ENCODE measurements at places on chromosomes 4 and X. TPM values are rescaled to one million over a fixed set of nuclear protein-coding genes. Genes with fewer than 3 reads are reported as not detected.
A peak's percentile ranks its signal among the peaks of the same experiment; 100 is the strongest.

The CRMP1 gene
- 278 TPM for total RNA-seq

DNA sequence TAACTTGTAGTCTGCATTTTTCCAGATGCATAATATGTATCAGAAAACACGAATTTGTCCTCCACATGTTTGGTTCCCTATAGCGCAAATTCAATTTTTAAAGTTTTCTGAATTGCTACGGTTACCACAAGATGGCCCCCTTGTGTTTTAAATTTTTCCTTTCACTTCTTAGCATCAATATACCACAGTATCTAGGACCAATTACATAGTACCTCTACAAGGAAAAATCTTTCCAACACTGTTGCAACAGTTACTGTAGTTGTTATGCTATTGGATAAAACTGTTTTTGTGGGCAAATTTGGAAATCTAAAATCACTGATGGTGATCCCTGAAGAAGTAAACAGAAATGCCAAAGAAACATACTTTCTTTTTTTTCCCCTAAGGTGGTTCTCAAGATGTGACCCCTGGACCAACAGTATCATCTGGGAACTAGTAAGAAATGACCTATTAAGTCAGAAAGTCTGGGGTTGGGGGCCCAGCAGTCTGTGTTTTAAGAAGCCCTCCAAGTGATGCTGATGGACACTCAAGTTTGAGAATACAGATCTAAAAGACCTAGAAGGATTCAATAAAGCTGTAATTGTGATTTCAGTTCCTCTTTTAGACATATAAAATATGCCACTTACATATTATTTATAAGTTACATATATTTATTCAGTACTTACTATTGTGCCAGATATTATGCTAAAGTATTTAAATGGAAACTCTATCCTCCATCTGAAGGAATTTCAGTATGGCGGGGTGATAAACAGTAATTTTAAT lies 3.1 kb downstream of the ZGRF1 start:
- peak; percentile 32 for DNase-seq

- DNase-seq: no peak
Observed at GRCh38 chr4:140188975-140189374, 35.0 kb upstream of the MAML3 start.

GRCh38 chr4:147772056-147772455 lies 40.2 kb downstream of the ARHGAP10 start:
- no peak for DNase-seq
